Hippocampal formation (tissue), 2 donors: ENCODE measurements at places on chromosomes 5 and 9.

DNA sequence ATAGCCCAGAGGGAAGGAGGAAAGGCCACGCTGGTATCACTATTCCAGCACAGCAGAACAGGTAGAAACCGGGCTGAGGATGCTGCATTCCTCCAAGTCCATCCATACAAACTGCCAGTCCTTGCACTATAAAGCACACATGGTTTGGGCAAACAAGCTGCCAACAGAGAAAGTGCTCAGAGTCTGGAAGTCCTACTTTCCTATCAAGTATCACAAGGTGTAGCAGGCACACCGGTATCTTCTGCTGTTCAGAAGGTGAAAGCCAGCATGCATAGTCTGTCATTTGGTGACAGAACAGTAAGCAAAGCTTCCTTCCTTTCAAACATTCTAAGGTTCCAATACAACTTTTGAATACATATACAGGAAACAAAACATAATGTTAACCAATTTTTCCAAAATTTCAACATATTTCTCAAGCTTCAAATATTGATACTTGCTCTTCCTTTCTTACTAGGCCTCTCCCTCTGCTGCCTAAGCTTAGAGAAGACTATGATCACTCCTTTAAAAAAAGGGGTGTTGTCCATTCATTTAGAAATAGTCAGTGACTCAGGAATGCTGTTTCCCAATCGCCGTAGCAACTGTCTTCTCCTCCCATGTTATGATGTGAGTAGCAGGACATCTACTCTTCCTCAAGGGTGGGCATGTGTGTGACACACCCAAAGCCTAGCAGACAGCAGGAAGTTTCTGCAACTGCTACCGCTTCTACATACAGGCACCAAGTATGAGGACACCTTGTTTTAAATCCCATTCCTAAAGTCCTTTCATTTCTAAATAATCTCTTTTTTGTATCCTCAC, 14.7 kb downstream of the DIAPH1 start:
- no peak for DNase-seq

DNA sequence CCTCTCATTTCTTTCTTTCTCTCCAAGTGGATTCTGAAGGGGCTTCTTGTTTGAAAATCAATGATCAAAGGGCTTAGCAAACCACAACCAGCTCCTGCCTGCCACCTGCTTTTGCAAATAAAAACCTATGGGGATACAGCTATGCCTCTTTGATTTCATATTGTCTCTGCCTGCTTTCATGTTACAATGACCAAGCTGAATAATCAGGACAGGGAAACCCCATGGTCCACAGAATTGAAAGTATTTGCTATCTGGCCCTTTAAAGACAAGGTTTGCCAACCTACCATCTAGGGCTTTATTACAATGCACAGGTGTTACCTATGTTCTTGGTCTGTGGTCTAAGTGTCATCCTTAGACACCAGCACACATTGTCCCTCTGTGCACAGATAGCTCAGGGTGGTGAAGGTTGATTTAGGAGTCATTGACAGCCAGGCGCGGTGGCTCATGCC, 28.8 kb upstream of the PLIN2 start:
- no peak for DNase-seq

DNA sequence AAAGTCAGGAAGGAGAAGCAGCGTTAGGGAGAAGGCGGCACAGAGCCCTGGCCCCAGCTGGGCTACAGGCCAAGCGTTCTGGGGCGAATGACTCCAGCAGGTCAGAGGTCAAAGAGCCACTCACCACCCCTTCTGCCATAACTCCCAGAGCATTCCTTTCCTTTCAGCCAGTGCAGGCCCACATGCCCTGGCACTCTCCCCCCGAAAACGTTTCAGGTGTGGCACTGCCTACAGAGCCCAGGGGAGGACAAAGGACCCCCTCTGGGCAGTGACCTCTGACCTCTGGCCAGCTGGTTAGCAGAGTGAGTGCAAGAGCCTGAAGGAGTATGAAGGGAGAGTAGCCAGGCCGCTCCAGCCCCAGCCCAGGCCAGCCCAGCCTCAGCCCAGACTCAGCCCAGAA, 4.9 kb downstream of the ABCA2 start:
- no peak for DNase-seq

DNA sequence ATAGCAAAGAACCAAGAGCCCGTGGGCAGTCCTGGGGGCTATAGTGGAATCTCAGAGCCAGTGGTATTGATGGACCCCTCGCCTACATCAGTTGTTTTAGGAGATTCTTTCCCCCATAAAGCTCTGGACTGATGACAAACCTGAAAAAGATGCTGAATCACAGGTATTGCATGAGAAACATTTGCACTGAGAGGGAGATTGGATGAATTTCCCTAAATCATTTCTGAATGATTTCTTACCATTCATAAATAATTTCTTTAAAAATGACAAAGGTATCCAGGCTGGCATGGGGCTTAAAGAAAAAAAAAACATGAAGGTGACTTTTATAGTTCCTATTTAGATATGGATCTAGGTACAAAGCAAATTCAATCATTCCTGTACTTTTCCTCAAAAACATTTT, 54.0 kb upstream of the SLIT3 start:
- no peak for DNase-seq

DNA sequence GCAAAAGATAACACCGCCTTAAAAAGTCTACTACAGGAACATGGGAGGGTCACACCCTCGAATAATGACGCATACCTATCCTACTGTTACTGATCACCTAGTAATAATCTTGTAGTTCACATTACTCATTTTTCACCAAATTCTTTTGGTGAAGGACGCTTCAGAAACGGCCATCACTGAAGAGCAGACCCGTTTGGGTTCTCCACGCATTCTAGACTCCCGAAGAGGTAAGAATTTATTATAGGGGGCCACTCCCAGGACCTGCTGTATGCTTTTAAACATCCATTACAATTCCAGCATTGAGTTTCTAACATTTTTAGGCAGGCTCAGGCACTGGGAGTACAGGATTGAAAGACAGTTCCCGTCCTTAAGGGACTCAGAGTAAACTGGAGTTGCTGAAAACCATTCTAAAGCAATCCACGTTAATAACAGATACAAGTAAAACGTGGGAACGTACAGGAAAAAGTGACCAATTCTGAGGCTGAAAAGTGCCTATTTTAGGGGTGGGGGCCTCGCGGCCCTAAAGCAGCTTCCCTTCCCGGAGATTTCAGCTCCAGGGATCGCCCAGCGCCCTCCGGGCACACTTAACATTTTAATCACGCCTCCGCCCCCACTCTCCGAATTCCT, at the start of gene FER:
Gene FER (plus strand): TSS at position 124 of the 627 bp plus-strand sequence. CDS start 50,286 bp downstream, outside the sequence.
- DNase-seq: no peak

GRCh38 chr5:68011801-68012200, 203.8 kb upstream of the PIK3R1 start:
- DNase-seq: no peak

DNA sequence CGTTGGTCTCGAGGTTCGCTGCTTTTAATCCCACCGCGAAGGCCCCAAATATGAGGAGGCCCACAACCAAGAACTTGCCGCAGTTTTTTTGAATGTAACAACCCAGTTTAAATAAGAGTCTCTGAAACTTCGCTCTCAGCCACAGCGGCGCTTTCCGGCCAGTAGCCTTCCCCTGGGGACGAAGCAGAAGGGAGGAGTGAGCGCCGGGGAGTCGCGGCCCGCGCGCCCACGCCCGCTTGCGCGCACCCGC, 10.4 kb downstream of the PTCH1 start:
- DNase-seq: peak; percentile 58

DNA sequence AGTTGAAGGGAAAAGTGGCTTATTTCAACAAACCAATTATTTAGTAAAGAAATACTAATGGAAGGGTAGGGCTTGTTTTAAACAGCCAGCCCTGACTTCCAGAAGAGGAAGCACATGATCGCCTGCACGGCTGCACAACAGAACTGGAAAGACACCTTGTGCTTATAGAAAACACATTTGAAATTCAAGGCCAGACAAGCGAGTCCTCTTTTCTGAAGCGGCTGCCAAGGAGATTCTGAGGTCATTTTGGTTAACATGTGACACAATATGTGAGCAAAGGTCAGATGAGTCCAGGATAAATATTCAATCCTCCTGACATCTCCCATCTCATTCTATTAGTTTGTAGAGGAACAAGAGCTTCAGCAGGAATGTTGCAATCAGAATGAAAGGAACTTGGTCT, 461.4 kb upstream of the ST8SIA4 start:
- DNase-seq: no peak

GRCh38 chr5:109812698-109813097, 123.0 kb downstream of the MAN2A1 start:
- no peak for DNase-seq

- DNase-seq: no peak
These were observed 22.4 kb upstream of the SLC6A3 start for GRCh38 chr5:1467341-1468246.

DNA sequence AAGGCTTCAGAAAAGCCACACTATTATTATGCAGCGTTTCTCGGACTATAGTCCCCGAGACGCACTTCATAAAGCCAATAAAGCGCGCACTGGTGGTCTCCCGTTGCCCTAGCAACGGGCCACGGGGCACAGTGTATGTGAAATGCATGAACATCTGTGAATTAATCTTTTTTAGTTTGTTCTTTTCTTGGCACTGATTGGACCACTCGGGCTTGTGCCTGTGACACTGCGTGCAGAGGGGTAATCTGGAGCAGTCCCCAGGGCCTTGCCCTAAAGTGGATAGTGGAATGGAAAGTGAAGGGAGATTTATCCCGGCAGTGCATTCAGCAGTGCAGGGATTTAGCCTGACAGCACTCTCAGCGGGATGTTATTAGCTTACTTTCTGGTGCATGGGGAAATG, 92.1 kb downstream of the TLE4 start:
- DNase-seq: no peak

GRCh38 chr9:16715404-16715803, 155.1 kb downstream of the BNC2 start:
- DNase-seq: no peak

GRCh38 chr5:172370648-172371545, 83.4 kb downstream of the SH3PXD2B start:
- no peak for DNase-seq

- DNase-seq: no peak
These were observed 36.5 kb upstream of the IRX4 start for GRCh38 chr5:1919209-1919566.

DNA sequence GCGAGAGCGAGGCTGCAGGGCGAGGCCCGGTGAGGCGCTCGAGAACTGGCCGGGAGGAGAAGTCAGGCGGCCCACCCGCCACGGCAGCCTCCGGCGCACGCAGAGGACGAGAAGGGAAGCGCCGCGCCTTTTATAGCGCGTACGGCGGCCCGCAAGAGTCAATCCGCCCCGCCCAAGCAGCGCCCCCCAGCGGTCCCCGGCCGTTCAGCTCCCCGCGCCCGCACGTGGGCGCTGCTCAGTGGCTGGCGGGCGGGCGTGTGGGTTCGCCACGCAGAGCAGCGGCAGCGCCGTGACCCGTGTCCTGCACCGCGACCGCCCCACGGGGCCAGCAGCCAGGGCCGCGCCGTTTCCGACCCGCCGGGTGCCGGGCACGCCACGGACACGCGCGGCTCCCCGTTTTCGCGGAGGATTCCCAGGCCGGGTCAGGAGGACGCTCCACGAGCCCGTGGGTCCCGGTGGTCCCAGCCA, 14.6 kb downstream of the LCN10 start:
- peak; percentile 80 for DNase-seq

- no peak for DNase-seq
These were observed 115.9 kb downstream of the GADD45G start for GRCh38 chr9:89720696-89721175.

DNA sequence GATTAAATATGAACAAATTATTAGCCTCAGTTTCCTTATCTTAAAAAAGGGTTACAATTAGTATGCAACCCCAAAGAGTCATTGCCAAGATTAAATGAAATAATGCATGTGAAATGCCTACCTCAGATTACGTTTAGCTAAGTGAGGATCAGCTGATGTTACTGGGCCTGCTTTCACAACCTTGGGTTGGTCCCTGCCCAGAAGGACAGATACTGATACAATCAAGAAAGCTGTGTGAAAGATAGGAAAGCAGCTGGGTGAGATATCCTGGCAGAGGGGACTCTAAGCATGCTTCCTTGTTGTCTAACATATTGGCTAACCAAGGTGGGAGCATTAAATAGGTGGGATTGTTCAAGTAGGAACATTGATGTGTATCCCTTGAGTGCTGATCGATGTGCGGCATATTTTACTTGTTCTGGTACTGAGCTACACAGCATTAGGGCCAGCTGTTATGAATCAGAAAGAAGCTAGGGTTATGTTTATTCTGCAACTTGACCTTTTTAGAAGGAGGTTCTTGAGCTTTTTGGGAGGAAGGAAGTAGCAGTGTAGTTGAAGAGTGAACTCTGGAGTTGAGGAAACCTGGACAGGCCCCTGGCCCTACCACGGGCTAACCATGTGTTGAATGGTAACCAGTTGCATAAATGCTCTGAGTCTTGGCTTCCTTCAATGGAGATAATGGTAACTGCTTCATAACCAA, 28.9 kb downstream of the SNX24 start:
- DNase-seq: no peak

DNA sequence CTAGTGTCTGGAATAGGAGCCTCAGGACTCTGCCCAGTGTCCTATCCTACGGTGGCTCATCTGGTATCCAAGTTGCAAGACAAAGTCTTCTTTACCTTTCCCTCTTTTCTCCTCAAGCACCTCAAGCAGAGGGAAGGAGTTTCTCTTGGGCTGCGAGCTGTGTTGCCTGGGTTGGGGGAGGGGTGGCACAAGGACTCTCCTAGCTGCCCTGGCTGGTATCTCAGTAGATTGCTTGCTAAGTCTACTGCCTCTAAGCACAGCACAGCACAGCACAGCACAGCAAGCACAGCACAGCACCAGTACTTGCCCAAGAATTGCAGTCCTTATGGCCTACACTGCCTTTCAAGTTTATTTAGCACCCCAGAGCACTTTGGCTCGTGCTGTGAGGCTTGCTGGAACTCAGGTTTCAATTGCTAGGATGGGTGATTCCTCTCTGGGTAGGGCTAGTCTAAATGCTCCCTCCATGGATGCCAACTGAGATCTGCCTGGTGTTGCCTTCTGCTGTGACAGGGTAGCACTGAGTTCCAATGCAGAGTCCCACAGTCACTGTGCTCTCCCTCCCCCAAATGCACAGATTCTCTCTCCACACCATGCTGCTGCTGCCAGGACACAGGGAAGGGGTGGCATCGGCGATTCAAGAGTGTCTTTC, 213.1 kb upstream of the POU5F2 start:
- DNase-seq: no peak

DNA sequence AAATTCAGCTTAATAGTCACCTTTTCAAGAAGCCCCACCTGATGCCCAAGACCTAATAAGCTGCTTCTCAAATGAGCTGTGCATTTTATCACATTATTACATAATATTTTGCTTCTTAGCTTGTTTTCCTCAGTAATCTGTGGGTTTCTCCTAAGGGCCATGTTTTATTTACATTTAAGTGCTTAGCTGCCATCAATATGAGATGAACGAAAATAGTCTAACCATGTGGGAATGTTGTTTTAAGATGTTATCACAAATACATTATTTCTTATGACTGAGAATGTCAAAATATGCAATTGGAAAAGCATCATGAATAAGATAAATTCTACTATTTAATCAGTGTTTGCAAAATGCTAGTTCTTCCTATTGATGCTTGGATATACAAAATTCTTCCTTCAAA, 10.1 kb downstream of the ARRDC3 start:
- DNase-seq: no peak

- no peak for DNase-seq
These were observed 66.8 kb downstream of the TSPAN17 start for GRCh38 chr5:176714067-176714466.
